RPMI7951 (cell line): ENCODE measurements at places on chromosomes 16 and 17. TPM values are rescaled to one million over a fixed set of nuclear protein-coding genes. Genes with fewer than 3 reads are reported as not detected.

ANKRD40CL gene
- not detected in 2 replicates for total RNA-seq

- DNase-seq, result no peak
These were observed 472.8 kb downstream of the MAF start for GRCh38 chr16:79127766-79128165.

GRCh38 chr16:46891910-46892309 lies 7.7 kb downstream of the GPT2 start:
- no peak for DNase-seq

BAIAP3 gene
- 1.2 and 2.4 TPM in 2 replicates for total RNA-seq

KCNG4 gene
- not detected in 2 replicates for total RNA-seq

DNA sequence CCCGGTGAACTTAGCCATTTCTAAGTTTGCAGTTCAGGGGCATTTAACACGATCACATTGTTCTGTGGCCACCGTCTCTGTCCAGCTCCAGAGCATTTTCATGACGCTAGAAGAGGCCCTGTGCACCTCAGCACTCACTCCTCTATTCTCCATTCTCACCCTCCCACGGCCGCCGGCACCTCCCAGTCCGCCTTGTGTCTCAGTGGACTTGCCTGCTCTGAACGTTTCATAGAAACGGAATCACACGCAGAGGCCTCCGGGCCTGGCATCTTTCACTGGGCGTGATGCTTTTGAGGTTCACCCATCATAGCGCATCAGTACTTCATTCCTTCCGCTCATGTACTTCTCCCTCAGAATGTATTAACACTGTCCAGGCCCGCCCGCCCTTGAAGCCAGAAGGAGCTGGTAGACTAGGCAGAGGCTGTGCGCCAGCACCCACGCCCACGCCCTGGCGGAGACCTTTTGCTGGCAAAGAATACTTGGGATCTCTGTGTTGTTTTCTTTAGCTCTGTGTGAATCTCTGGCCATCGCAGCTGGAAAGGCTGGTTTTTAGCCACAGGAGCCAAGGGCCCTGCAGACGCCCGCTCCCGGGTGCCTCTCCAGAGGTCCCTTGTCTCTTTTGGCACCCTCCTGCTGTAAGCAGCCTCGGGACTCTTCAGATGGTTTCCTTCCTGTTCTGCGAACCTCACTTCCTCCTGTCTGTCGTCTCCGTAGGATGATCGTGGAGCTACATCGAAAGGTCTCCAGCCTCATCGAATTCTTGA lies 23.4 kb upstream of the JPT2 start:
- no peak for DNase-seq

KRT33A gene
- not detected in 2 replicates for total RNA-seq

DNAH3 gene
- total RNA-seq, result under 0.01 TPM in 1 of 2 replicates, not detected in the other

EXOSC6 gene
- 10.0 and 14.6 TPM in 2 replicates for total RNA-seq

MILR1 gene
- 21.6 and 23.7 TPM in 2 replicates for total RNA-seq

GUCY2D gene
- not detected in 2 replicates for total RNA-seq

- no peak for DNase-seq
These were observed 145.8 kb downstream of the CYLD start for GRCh38 chr16:50887500-50888298.

CWC25 gene
- 7.2 and 7.6 TPM in 2 replicates for total RNA-seq

- DNase-seq, result no peak
These were observed 5.7 kb downstream of the CCDC102A start for GRCh38 chr16:57530522-57531252.
